ENCODE measurements at places on chromosomes 1 and 21.
A peak's percentile ranks its signal among the peaks of the same experiment; 100 is the strongest.

GRCh38 chr21:38402291-38402690 is 96.0 kb downstream of the ERG start:
- no peak for DNase-seq

DNA sequence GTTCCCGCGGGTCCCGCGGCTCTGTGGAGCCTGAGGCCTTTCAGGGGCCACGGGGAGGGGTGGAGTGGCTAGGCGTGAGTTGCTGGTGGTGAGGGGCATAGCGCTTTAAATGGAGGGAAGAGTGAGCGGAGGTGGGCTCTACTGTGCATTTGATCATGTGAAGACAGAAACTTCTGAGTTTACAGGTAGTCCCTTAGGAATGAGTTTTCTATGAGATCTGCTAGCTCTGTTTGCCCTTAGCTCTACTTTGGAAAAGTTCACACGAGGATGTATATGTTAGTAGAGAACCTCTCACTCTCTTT is 593 bp downstream of the ST6GALNAC3 start:
- no peak for DNase-seq

DNA sequence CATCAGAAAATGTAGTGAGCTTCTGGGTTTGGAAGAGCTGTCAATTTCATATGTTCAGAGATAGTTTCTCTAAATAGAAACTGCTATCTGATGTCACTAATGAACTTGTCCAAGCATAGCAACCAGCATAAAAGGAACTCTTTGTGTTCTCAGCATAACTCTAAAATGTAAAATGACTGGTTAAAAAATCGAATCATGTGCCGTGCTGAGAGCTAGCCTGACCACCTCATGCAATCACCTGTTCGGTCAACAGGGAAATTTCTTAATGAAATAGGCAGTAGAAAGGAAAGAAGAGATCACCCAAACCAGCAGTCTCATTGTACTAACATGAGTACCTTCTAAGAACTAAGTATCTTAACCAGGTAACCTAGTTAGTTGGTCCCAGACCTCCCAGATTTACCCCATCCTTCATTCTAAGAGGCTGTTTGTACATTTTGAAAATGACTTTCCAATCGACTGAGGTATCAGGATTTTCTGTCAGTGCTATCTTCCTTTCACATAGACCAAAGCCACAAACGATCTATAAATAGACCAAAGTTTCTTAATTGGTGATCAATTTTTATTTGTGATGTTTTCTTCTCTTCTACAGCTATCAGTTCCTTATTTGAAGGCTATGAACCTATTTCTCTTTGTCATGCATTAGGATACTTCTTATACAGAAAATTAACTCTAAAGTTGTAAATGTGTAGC is 147.3 kb downstream of the TLR5 start:
- no peak for DNase-seq

GRCh38 chr1:38576241-38576640 is 283.3 kb downstream of the RRAGC start:
- no peak for DNase-seq

DNA sequence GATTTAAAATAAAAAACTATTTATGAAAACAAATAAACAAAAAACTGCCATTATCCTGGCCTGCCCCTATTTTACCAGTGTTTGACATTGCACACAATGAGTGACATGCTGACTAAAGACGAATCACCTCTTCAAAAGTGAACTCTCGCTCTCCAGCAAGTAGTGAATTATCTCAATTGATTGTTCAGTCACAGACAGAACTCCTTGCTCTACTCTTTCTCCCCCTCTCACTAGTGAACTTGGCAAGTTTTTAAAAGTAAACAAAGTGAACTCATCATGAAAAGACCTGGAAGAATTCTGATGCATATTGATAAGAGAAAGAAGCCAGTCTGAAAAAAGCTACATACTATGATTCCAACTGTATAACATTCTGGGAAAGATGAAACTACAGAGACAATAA is 4.7 kb upstream of the C1orf52 start:
- DNase-seq: no peak

DNA sequence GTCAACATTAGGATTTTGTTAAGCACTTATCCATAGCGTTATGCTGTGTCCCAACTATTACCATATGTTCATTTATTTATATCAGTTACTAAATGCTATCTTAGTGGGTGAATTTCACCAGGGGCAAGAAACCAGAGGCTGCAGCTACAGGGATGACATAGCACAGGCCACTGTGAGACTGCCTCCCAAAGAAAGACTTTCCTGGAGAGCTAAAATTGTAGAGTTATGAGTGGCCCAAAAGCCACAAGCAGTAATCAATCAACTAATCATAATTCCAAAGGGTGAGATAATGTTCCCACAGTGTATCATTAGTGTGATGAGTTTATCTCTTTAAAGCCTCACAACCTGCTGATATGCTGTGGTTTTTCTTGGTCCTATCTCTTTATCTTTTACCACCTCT is 3.8 kb upstream of the TGFB2 start:
- DNase-seq: no peak

DNA sequence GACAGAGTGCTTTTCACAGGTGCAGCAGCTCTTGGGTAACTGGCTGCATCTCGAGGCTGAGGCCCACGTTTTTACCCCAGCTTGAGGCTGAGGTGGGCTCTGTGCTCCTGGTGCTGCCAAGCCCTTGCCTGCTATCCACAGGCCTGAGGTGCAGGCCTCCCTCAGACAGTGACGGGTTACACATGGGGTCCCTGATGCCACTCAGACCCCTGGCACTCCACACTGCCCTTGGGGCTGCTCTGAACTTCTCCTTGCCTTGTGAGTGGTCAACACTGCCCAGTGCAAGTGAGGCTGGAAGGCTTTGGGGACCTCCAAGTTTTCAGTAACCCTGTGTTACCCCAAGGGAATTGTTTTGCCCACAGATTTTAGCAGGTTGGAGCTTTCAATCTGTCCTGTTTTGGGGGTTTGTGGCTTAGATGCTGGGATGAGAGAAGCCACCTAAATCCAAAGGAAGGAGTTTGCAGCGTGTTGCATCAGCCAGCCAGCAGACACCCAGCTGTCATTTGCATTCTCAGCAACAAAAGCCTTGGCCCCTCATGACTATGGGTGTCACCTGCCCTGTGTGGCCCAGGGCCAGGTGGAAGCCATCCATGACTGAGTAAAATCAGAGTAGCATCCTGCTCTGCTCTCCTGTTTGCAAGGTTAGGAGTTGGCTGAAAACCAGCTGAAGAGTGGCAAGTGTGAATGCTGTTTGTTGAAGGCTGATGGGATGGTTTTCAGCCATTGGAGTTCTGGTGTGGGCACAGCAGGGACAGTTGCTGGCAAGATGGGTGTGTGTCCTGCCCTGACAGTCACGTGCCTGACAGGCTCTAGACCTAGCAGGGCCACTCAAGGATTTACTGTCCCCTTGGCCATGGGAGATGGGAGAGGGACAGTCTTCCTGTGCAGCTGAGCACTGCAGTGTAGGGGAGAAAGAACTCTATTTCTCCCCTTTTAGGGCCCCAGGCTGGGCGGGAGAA is 3.2 kb downstream of the RNF187 start:
- no peak for DNase-seq

DNA sequence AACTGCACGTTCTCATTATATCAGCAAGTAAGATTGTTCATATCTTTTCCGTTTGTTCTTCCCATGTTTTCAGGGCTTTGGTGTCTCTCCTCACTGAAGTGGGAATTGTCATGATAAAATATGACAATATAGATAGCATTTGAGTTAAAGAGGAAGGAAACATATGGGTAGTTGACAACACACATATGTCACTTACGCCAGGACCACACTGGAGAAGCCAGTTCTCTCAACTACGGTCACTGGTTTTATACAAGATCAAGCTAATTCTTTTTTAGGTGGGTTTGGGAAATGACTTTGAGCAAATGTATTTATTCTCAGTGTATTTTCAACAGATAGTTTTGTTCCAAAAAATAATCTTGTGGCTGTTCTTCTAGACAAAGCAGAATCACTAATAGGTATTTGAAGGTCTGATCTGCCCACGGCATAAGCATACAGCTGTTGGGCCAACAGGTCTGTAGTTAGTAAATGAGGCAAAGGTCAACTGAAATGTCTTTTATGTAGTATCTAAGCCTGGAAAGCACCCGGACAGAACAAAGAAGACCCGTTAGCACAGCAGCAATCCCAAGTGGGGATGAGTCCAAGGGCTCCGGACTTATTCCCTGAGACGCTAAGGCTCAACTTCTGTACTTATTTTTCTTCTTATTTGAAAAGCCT is 433.6 kb upstream of the ZP4 start:
- DNase-seq: no peak

DNA sequence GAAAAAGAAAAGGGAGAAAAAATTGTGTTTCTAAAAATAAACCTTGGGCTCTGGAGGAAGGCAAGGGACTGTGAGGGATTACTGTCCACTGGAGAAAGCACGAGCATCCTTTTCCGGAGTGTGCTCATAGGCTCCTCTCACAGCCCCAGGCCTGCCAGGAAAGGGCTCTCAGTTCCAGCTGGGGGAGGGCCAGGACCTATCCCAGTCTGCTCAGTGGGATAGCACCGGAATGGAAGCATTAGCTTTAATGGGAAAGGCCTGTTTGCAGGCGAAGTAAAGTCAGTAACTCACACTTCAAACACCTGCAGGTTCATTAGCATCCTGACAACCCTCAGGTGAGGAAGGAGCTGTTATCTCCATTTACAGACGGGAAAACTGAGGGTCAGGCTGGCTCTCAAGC is 113.9 kb upstream of the USP24 start:
- DNase-seq: no peak

- no peak for DNase-seq
These were observed 104.6 kb upstream of the ZC3H11B start for GRCh38 chr1:219717536-219717935.

- DNase-seq: no peak
These were observed 65.2 kb upstream of the MARK1 start for GRCh38 chr1:220462752-220463151.

DNA sequence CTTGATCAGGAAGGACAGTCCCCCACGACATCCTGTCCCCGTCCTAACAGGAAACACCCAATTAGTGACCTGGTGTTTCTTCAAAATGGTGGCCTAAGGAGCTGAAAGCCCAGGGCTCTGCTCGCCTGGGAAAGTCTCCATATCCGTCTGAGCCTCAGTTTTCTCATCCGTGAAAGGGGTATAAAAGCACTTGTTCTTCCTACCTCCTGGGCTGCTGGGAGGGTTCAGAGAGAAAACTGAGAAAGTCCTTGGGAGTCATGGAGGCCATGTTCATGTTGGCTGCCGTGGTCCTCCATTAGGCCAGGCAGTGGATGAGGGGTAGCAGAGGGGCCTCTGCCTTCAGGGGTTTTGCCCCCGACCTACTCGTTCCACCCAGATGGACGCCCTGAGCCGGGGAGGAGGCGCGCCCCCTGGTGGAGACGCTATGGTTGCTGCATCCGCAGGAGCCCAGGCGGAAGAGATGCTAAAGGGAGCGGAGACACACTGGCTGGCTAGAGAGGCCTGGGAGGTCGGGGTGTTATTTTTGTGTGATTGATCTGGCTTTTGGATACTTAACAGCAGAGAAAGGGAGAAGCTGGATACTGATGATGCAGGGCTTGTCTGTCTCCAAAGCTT is 113.5 kb downstream of the PRDM2 start:
- DNase-seq: peak; percentile 47

DNA sequence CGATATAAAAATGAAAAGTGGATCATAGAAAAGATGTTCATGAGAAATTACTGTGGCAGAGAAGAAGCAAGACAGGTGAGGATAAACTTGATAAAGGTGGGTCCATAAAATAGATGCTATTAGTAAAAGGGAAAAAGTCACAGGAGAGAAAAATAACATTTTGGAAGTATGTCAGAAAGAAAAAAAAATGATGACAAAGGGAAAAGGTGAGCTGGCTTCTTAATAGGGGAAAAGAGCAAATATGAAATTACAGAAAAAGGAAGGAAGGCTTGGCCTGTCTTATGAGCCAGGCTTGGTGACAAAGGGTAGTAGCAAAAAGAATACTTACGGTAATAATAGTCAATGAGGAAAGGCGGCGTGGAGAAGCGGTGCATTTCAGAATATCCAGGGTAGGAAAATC is 386.1 kb downstream of the RWDD3 start:
- no peak for DNase-seq

- no peak for DNase-seq
These were observed 56.6 kb upstream of the VTCN1 start for GRCh38 chr1:117267232-117267774.

GRCh38 chr1:164765557-164765956 is 206.6 kb downstream of the PBX1 start:
- no peak for DNase-seq

GRCh38 chr1:83967336-83967735 is 31.6 kb downstream of the TTLL7 start:
- DNase-seq: no peak

GRCh38 chr1:54928327-54928726 is 41.3 kb upstream of the DHCR24 start:
- DNase-seq: no peak

- no peak for DNase-seq
These were observed 1.5 kb upstream of the TSPAN1 start for GRCh38 chr1:46173361-46173856.

- DNase-seq: no peak
These were observed 190.2 kb upstream of the SGIP1 start for GRCh38 chr1:66343569-66344325.

- no peak for DNase-seq
These were observed 33.9 kb upstream of the PDC start for GRCh38 chr1:186494832-186495271.

DNA sequence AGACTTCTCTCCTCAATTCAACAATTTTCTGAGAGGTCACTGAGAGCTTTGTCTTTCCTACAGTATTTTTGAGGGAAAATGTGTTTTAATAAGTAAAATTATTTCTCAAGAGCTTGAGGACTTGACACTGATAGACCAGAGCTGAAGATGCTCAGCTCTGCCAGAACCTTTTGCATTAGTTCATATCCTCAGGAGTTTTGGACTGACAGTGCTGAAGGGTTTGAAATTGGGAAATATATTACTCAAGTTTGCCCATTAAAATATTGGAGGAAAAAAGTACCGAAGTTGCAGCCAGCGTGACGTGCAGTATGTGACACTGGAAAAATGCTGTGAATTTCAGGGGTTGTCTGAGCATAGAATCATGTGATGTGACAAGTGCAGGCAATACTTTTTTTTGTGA is 346.6 kb upstream of the DPYD start:
- no peak for DNase-seq

GRCh38 chr21:44846224-44846484 is 27.3 kb downstream of the PTTG1IP start:
- no peak for DNase-seq

DNA sequence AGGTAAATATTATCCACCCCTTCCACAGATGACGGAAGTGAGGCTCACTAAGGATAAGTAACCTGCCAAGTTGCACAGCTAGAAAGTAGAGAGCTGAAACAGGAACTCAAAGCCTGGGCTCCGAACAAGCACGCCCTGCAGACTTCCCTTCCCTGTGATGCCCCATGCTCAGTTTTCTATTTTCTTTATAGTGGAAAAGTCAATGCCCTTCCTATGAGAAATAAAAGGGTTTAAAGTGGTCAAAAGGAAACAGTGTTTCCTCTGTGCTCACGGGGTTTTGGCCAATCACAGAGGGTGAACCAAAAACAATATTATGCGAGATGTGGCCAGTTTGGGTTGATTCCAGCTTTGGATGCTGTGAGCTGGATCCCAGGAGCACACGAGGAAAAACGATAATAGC is 44.5 kb downstream of the DDR2 start:
- no peak for DNase-seq

DNA sequence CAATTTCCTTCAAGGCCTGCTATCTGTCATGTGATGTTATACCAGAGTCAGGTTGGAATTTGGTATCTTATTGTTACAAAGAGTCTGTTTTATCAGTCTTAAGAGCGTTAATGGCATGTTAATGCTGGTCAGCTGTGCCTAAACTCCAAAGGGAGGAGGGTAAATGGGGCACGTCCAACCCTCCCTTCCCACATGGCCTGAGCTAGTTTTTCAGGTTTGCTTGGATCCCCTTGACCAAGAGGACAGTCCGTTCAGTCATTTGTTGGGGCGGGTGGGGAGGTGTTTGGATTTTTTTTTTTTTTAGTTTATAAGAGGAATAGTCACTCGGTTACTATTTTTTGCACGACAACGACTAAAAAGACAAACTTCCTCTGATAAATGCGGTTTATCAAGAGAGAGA is 63.8 kb upstream of the LYST start:
- DNase-seq: no peak
